ENCODE measurements at places on chromosomes 5 and 9. TPM values are rescaled to one million over a fixed set of nuclear protein-coding genes. Genes with fewer than 3 reads are reported as not detected.

DNA sequence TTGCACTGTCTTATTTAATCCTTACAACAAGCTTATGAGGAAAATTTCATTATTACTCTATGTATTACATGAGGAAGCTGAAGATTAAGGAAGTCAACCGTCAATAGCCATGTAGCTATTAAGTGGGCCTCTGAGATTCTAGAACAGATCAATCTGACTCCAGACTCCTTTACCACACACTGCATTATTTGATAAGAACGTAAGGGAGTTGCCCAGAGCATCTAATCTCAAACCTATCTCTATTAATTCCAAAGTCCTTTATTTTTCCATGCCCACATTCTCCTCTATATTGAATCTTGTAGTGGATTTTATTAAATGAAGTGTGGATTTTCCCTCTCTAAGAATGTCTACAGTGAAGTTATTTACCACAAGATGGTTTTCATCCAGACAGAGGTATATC lies 118.2 kb upstream of the MTAP start:
- H3K27ac ChIP-seq: no peak overlapping the region
- no peaks in the 10 kb centered on the region for H3K36me3 ChIP-seq
- no peak overlapping the region for H3K4me3 ChIP-seq
- peaks cover 23% of the 10 kb centered on the region for H3K4me1 ChIP-seq

The POLR3G gene
- total RNA-seq: 5.8 TPM

DNA sequence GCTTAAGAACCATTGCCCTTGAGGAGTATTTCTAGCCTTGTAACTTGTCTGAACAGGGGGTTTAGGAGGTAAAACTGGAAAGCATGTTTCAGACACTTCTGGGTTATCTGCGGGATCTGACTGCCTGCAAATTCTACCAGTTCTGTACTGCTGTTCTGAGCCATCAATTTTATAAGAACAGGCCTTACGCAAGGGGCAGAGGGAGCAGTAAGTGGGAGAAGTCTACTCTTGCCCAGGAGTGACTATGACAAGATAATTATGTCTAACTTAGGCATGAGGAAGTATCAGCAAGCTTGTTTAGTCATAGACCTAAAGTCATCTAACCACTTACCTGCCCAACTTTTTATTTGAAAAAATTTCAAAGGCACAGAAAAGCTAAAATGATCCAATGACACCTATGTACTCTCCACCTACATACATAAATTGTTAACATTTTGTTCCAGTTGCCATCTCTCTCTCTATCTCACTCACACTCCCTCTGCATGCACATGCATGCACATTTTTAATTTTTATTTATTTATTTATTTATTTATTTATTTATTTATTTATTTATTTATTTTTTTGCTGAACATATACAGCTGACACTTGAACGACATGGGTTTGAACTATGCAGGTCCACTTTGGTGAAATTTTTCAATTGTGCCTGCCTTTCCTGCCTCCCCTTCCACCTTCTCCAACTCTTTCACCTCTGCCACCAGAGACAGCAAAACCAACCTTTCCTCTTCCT lies 18.4 kb upstream of the DEPDC1B start:
- H3K36me3 ChIP-seq: peaks cover 3% of the 10 kb centered on the region
- DNase-seq: no peak
- H3K27ac ChIP-seq: no peak overlapping the region
- no peaks in the 10 kb centered on the region for H3K4me1 ChIP-seq

- H3K36me3 ChIP-seq: no peaks in the 10 kb centered on the region
- H3K27me3 ChIP-seq: peaks cover 17% of the 10 kb centered on the region
- H3K27ac ChIP-seq: no peak overlapping the region
- DNase-seq: no peak
- no peak overlapping the region for H3K4me3 ChIP-seq
Observed at GRCh38 chr9:88571419-88571818, 36.4 kb downstream of the NXNL2 start.

The AIF1L gene
- 0.31 TPM for total RNA-seq

GRCh38 chr9:14482856-14483255 lies 168.9 kb upstream of the NFIB start:
- no peaks in the 10 kb centered on the region for H3K36me3 ChIP-seq
- no peaks in the 10 kb centered on the region for H3K27me3 ChIP-seq
- no peak overlapping the region for H3K27ac ChIP-seq
